Occipital lobe (tissue), 3 donors: ENCODE measurements at places on chromosomes 5 and 9. TPM values are rescaled to one million over a fixed set of nuclear protein-coding genes. Genes with fewer than 3 reads are reported as not detected.

GRCh38 chr9:114176624-114177291 lies 21.4 kb downstream of the COL27A1 start:
- no peak for DNase-seq

GRCh38 chr5:169169783-169170182 lies 131.2 kb downstream of the SLIT3 start:
- no peak for DNase-seq

DNA sequence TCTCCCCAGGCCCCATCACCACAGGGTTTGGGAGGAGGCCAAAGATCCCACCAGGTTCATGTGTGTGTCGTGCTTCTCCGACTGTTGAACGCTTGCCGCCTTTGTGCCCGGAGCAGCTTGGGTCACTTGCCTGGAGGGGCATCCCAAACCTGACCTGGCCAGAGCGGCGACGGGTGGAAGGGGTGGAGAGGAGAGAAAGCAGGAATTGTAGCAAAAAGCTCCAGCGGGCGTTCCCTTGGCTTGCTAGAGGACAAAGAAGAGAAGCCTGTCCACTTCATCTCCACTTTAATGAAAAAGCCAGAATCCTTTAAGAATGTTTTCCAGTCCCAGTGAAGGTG lies 2.9 kb upstream of the TRIM41 start:
- no peak for DNase-seq

GRCh38 chr5:32193591-32193990 lies 19.5 kb upstream of the GOLPH3 start:
- no peak for DNase-seq

DNA sequence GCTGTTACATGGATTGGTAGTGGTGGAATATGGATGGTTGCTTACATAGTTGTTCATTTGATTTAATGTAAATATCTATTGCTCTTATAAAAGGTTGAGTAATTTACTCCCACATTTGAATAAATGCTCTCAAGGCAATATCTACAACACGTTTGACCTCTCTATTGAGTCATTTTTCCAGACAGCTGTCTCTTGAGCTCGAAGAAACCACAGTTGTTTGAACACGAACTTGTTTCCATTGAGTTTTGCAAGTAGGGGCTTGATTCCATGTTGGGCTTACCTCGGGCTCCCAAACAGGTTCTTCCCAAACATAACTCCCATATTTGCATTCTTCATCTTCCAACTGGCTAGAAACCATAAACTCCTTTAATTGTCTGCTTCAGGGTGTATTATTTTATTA lies 115.0 kb upstream of the HMHB1 start:
- no peak for DNase-seq

GRCh38 chr9:129607027-129607387 lies 13.9 kb downstream of the C9orf50 start:
- DNase-seq: no peak

- peak; percentile 69 for DNase-seq
These were observed 11.8 kb upstream of the HEXB start for GRCh38 chr5:74673011-74673790.

DNA sequence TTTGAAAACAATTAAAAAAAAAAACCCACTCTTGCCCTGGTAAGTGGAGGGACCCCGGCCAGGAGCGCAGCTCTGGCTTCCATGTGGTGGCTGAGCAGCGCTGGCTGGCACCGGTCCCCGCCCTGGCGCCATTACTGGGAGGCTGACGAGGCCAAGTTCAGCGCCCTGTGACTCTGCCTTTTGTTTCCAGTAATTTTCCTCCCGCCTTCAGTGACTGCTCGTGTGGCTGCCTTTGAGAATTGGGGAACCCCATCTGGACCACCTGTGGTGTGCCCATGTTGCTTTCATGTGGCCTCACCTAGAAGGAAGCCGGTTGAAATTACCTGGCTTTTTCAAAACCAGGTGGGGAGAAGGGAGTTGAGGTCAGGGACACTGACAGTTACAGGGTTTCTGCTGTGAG lies 136.1 kb downstream of the GAPVD1 start:
- no peak for DNase-seq

- no peak for DNase-seq
These were observed 761 bp downstream of the CCT5 start for GRCh38 chr5:10250806-10251276.

GRCh38 chr9:128556926-128557634 lies 4.7 kb downstream of the SPTAN1 start:
- DNase-seq: no peak

DNA sequence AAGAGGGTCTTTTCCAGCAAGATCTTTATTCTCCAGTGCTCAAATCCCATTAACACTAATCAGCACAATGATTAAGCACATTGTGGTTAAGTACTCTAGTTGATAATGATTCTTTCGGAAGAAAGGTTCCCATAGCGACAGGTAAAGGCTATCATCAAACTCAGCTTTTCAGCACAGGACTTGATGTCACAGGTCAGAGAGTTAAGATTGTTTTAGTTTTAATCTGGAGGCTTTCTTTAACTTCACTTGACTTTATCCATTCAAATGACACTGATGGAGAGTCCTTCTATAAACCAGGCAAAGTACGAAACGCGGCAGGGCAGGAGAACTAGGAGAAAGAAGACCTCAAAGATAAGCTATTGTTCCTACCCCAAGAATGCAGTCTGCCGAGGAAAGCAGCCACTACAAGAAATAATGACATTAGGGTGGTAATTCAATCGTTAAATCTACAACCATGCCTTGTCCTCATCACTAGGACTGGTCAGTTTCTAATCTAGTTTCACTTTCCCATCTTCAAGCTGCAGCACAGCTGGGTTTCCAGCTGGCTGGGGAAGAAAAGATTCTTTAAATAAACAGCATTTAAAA lies 4.6 kb downstream of the NRG2 start:
- DNase-seq: no peak

DNA sequence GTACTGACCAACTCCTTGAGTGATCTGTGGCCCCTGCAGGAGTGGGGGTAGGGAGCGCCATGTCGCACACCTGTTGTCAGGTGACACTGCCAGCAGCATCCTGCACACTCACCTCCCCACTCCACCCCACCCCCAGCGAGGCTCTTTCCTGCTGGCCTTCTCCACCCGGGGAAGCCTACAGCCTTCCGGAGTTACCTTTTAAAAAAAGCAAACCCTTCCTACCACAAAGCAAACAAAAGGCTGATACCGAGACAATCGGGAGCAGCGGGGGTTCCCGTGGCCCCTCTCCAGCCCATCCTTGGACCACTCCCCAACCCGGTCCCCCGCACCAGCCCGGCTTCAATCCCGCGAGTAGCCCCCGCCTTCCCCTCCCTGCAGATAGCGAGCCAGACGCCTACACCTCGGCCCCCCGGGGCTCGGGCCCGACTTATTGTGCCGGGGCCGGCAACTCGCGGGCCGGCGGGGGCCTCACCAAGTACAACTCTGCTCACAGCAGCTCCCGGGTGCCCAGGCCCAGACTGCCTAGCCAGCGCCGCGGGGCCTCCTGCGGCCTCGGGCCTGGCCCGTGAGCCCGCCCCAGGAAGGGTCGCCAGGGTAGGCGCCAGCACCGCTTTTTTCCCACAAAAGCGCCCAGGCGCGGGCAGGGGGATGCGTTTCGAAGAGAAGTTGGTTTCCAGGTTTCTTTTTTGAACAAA lies 724 bp downstream of the MACROH2A1 start:
- no peak for DNase-seq

DNA sequence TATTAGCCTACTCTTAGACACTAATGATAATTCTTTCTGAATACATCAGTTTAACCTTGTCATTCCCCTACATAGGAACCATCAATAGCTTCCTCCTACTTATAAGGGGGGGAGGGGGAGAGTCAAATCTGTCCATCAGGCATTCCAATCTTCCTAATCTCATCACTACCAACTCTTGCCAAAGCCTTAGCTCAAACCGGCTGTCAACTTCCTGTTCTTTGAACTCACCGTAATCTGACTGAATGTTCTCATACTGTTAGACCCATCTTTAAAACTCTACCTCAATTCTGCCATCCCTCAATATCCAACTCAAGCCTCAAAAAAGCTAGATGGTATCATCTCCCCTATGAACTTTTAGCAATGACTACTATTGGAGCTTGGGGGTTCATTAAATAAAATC lies 41.9 kb upstream of the RNF38 start:
- no peak for DNase-seq

- peak; percentile 66 for DNase-seq
These were observed 58.4 kb upstream of the PHF24 start for GRCh38 chr9:34899535-34900158.

DNA sequence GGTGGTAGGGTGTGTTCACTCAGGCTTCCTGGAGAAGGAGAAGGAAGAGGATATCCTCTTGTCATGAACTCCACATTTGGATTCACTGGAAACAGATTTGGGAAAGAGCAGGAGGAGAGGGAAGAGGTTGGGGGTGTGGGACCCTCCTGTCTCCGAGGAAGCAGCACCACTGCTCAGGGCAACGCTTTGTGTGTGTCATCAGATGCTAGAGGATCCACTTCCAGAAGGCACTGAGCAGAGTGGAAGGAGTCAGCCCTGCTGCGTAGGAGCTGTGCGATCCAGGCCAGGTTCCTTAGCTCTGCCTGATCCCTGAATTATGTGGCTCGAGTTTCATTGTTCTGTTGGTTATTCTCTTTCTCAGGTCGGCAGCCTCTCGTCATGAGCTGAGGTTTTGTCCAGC lies 37.3 kb upstream of the TJP2 start:
- DNase-seq: no peak

- DNase-seq: no peak
These were observed 55.9 kb downstream of the PCSK1 start for GRCh38 chr5:96377167-96377566.

- DNase-seq: no peak
These were observed 6.8 kb downstream of the NNT start for GRCh38 chr5:43609752-43610151.

Gene ZDHHC12
- total RNA-seq: 0.94 TPM

Gene TSSK1B
- total RNA-seq: 0.16 TPM

Gene FBXW11
- 162 TPM for total RNA-seq

Gene TBC1D13
- 7.5 TPM for total RNA-seq
